Colonic mucosa (tissue), 4 donors: ENCODE measurements at places on chromosomes 2 and 18.

DNA sequence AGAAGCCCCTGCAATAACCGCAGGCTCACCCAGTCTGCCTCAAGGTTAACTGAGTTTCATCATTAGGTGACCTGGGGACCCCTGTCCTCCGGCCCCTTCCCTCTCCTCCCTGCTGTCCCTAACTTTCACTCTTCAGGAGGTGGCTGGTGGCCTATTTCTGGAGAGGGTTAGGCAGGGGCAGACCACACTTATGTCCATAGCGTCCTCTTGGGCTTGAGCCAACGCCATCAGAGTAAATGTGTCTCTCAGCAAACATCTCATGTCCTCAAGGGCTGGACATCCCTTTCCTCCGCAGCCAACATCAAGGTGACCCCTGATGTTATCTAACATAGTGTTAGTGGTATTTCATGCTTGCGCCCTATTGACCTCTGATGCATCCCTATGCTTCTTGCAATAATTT, 114.8 kb downstream of the BCL11A start:
- DNase-seq, result no peak

DNA sequence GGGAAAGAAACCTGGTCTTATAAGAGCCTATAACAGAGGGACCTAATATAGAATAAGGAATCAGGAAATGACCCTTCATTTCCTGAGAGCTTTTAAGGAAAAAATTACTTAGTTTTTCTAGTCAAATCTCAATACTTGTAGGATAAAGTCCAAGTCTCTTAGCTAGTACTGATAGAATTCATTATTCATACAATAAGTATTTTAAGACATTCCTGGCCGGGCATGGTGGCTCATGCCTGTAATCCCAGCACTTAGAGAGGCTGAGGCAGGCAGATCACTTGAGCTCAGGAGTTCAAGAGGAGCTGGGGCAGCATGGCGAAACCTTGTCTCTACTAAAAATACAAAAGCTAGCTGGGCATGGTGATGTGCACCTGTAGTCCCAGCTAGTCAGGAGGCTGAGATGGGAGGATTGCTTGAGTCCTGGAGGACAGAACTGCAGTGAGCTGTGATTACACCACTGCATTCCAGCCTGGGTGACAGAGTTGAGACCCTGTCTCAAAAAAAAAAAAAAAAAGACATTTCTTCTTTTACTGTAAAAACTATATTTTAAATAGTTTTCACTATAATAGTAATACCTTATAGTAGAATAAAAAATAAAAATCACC, 3.2 kb downstream of the RAB3GAP1 start:
- DNase-seq, result no peak

DNA sequence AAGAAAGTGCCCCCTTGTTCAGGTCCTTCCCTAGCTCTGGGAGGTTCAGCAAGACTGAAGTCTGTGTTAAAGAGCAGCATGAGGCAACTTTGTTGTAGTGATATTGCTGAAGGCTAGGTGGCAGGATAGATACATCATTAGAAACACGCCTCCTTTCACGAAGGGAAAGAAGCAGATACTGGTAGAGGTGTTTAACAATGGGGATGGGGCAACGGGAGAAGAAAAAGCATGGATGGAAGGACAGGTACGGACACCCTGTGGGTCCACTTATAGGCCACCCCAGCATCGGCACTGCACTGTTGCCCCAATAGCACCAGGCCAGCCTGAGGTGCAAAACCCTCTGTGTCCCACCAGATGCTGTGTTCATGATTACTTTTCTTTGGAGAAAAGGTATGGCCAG, 3.5 kb upstream of the IGFBP5 start:
- DNase-seq, result no peak

- DNase-seq, result no peak
Measured at GRCh38 chr2:222899413-222900181, 38.8 kb downstream of the ACSL3 start.

DNA sequence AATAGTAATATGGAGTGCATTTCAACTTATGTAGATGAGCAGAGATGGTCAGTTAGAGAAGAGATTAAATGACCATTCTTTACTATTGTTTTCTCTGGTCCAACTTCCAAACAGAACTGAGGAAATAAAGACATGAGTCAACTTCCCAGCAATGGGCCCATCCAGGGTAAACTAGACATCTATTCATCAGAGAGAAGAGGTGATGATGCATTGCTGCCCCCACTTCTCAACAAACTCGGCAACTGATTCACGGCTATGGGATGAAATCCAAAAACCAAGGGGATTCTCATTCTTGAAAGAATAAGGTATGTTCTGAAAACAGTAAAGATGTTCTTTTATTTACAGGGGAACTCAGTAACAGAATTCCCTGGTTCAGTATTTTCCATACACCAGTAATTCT, 190.7 kb downstream of the RDH14 start:
- no peak for DNase-seq

DNA sequence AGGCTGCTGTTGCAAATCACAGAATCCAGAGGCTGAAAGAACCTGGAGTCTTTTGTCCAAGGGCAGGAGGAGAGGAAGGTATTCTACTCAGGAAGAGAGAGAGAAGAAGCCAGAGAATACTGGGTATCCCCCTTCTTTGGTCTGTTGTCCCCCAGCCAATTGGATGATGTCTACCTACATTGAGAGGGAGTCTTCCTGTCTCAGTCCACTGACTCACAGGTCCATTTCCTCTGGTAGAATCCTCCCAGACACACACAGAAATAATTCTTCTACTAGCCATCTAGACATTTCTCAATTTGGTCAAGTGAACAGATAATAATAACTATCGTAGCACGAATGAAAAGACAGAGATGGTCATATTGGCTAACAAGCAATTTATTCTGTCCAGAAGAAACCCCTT, 416.4 kb upstream of the UBE2E3 start:
- DNase-seq, result no peak

- DNase-seq, result no peak
Measured at GRCh38 chr2:159706385-159706980, 5.8 kb upstream of the MARCHF7 start.

DNA sequence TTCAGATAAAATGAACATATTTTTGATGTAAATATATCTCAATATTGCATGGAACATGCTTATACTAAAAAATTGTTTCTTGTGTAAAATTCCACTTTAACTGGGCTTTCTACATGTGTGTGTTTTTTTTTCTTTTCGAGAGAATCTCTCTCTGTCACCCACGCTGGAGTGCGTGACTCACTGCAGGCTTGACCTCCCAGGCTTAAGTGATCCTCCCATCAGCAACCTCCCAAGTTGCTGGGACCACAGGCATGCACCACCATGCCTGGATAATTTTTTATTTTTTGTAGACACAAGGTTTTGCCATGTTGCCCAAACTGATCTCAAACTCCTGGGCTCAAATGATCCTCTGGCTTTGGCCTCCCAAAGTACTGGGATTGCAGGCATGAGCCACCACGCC, 254.6 kb downstream of the LOXHD1 start:
- no peak for DNase-seq

DNA sequence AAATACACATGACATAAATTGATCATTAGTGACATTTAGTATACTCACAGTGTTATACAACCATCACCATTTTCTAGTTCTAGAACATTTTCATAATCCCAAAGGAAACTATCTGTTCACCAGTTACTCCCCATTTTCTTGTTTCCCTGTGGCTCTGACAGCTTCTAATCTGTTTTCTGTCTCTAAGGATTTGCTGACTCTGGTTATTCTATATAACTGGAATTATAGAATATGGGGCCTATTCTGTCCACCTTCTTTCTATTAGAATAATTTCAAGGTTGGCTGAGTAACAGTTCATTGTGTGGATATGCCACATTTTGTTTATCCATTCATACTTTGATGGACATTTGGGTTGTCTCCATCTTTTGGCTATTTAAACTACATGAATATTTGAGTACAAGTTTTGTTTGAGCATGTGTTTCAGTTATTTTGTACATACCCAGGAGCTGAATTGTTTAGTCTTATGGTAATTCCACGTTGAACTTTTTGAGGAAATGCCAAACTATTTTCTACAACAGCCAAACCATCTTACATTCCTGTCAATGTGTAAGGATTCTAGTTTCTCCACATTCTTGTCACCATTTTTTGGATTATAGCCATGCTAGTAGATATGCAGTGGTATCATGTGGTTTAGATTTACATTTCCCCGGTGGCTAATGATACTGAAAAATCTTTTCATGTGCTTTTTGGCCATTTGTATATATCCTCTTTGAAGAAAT, 20.5 kb downstream of the KIAA1328 start:
- no peak for DNase-seq

DNA sequence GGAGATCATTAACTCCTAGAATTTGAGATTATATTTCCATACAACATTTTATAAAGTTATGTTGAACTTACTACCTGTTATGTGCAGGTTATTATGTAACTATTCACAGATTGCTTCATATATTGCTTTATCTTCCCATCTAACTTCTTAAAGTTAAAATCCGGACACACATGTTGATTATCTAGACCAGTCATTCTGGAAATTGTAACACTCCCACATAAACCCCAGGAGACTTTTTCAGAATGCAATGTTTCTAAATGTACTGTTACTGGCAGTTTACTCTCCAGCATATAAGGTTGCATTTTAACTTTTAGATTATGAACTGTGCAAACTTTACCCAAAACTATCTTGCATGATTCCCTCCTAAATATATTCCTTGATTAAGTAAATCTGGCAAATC, 70.5 kb upstream of the FAM117B start:
- DNase-seq, result no peak

GRCh38 chr2:76268484-76268883, 557.8 kb upstream of the GCFC2 start:
- DNase-seq, result no peak

GRCh38 chr2:222734703-222735014, 63.2 kb downstream of the MOGAT1 start:
- DNase-seq, result no peak

DNA sequence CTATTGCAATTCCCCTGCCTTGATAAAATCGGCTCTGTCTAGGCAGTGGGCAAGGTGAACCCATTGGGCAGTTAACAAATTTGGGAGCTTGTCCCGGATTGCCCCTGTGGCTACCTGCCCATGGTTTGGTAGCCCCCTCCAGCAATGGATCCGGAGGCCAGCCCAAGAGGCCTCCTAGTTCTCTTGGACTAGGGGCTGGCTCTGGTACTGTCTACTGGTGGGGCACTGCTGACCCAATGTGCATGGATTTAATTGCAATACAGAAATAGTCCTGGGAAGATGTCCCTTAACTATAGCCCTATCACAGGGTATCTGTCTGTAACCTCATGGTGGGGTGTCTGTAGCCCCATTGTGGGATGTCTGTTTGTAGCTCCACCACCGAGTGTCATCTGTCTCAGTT, 37.5 kb upstream of the SH3RF3 start:
- DNase-seq, result no peak

DNA sequence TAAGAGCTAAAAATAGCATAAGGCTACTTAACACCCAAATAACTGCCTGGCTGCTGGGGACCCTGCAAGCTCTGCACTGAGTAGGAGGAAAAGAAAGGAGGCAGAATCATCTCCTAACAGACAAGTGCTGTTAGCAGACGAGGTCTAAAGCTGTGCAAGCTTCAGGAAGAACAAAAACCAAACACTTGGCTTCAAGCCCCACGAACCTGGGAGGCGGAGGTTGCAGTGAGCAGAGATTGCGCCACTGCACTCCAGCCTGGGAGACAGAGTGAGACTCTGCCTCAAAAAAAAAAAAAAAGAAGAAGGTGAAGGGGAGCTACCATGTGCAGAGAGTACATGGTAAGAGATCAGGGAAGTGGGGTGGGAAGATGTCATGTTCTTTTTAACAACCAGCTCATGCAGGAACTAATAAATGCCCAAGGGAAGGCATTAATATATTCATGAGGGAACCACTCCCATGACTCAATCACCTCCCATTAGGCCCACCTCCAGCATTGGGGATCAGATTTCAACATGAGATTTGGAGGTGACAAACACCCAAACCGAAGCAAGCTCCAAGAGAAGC, 28.8 kb upstream of the INO80C start:
- DNase-seq, result no peak

DNA sequence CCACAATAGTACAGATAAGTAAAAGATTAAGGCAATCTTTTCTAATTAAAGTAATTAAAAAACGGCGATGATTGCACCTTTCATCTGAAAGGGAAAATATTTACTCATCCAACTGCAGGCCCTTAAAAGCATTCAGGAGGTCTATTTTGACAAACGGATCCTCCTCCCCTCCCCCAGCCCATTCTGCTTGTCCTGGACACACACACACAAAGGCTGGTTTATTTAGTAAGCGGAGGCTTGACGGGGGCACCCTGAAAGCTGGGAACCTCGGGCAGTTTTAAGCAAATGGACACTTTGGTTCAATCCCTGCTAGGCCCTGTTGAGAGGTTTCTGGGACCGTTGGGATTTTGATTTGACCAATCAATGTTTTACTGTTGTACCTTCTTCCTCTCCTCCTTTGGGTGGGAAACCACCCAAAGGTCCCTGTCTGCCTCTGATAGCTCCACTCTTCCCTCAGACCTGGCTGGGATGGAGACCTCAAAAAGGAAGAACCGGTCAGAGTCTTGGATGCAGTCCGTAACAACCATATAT, 135.8 kb upstream of the HAAO start:
- peak; percentile 78 for DNase-seq

GRCh38 chr2:200655918-200656580, 70.2 kb downstream of the AOX1 start:
- no peak for DNase-seq
